ENCODE measurements at places on chromosomes 4 and X.

DNA sequence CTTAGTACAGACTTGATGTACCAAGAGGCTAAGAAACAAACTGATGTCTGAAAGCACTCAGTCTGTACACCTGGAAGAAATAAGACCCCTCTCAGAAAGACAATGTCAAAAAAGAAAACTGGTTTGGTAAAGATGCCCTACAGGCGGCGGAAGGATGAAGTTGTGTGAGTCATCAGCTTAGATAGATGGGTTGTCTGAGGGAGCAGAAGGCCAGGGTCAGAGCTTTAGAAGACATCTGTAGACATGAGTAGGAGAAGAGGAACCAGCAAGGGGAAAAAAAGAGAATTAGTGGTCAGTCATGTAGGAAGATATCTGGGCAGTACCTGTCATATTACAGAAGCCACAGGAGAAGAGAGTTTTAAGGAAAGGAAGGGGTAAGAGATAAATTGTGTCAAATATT is 8.3 kb downstream of the SRPX2 start:
- DNase-seq = no peak

- DNase-seq = no peak
These were observed 181.1 kb downstream of the EVC2 start for GRCh38 chr4:5527211-5527610.

GRCh38 chr4:8347660-8348059 is 78.1 kb downstream of the HTRA3 start:
- no peak for DNase-seq

- DNase-seq = no peak
These were observed 274.1 kb upstream of the TENM3 start for GRCh38 chr4:181969151-181969550.

DNA sequence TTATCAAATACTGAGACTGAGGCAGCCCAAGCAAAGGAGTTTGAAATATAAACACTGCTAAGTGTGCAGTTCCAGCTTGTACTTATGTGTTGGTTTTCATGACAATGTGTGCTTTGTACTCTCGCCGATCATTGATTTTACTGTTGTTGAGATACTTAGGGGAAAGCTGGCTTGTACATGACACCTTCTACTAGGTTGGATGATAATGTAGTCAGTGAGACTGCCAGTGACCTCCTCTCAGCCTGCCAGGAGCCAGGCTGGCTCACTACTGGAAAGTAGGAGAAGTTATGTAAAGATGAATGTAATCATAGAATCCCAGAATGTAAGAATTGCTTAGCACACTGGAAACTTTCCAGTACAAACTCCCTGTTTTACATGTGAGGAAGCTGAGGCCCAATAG is 132.0 kb downstream of the AFF2 start:
- no peak for DNase-seq

- no peak for DNase-seq
These were observed 2.9 kb downstream of the MSANTD1 start for GRCh38 chr4:3251691-3252479.

DNA sequence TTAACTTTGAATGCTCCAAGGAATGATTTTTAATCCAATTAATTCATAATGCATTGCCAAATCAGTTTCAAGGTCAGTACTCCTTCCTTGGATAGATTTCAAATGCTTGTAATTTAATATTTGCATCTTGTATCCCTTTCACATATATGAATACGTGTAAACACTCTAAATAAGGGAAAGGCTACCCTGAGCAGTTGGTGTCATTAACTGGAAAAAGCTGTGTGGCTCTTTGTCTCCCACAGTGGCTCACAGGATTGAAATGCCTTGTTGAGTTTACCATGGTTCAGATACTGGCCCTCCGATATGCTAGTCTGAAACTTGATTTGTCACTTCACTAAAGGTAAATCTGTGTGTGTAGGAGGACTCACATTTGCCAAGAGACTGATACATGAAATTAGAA is 16.7 kb upstream of the ACOT9 start:
- no peak for DNase-seq
